Stimulated activated CD8-positive, alpha-beta memory T cell treated with anti-CD3 and anti-CD28 coated beads, Interleukin-15, amount 100 ng/mL, for 1 hour (primary cell): ENCODE measurements at places on chromosomes 2 and 18.

GRCh38 chr18:76878426-76878825, 56.1 kb downstream of the ZNF236 start:
- DNase-seq, result no peak

GRCh38 chr18:37499044-37499443, 66.6 kb downstream of the CELF4 start:
- no peak for DNase-seq

GRCh38 chr18:56139372-56139771, 499.0 kb downstream of the TXNL1 start:
- DNase-seq, result no peak

DNA sequence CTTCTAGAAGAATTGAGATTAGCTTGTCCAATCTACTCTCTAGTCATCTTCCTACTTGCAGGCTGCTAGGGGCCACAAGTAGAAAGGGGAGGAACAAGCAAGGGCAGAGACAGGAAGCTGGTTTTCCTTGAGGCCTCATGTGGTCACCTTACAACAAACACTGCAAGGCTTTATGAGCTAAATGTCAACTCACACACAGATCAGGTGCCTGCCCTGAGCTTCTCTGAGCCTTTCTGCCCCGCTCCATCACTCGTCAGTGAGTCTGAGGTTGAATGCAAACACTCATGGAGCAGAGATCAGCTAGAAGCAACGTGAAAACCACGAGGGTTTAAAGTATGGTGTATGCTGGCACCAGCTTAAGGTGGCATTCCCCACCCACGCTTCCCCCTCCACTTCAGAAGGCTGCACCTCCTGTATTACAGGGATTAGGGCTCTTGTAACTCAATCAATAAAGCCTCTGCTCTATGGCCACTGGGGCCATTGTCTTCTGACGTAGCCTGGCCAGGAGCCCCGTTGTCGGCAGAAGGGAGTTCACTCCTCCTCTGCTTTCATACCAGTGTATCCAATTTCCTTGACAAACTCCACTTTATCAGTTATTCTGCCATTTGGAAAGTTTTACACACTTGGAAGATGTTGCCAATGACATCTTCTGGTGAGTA, 5.4 kb upstream of the CRYGC start:
- DNase-seq, result no peak

GRCh38 chr18:74722237-74722636, 124.6 kb downstream of the ZNF407 start:
- DNase-seq, result no peak

GRCh38 chr18:60200558-60200957, 172.0 kb downstream of the MC4R start:
- DNase-seq, result no peak

DNA sequence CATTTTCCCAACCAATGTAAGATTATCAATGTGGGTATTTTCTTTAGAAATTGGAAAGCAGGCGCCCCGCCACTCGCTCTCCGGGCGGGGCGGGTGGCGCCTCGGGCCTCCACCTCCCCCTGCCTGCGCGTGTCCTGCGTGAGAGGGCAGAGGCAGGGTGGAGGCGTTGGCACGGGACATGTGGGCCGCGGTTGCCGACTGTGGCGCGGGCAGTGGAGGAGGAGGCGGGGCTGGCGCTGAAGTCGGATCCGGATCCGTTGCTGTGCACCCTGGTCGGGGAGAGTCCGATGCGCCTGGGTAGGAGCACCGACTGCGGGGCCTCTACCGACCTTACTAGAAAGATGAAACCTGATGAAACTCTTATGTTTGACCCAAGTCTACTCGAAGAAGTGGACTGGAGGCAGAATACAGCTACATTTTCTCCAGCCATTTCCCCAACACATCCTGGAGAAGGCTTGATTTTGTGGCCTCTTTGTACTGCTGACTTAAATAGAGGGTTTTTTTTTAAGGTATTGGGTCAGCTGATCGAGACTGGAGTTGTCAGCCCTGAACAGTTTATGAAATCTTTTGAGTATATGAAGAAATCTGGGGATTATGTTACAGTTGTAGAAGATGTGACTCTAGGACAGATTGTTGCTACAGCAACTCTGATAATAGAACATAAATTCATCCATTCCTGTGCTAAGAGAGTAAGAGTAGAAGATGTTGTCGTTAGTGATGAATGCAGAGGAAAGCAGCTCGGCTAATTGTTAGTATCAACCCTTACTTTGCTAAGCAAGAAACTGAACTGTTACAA, 37.9 kb downstream of the PMS1 start:
- DNase-seq, result no peak

- DNase-seq, result no peak
Observed at GRCh38 chr2:50513724-50514123, 518.2 kb downstream of the NRXN1 start.

DNA sequence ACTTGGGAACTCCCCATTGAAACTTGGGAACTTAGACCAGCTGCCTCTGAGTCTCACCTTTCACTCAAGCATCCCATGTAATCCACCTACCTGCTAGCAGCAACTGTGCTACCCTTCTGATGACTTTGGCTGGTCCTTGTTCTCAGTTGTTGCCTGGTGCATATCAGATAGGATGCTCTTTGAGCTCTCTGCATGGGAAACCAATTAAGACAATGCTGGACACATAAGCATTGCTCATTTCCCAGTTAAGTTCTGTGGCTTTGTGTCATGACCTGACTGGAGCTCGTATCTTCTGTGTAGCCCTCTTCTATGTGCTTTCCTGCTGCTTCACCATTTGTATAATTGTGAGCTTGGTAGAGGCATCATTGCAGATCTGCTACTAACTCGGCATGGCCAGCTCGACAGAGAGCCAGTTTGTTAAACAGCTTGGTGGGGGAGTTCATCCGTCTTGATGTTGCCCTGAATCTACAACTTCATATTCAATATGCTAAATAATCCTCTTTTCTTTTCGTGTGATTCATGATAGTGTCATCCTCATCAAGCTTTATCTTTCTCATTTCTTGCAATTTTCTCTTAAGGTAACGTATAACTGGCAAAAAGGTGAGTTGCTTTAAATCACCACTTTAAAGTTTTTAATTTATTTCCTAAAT, 447.5 kb upstream of the SLC14A2 start:
- DNase-seq, result no peak

DNA sequence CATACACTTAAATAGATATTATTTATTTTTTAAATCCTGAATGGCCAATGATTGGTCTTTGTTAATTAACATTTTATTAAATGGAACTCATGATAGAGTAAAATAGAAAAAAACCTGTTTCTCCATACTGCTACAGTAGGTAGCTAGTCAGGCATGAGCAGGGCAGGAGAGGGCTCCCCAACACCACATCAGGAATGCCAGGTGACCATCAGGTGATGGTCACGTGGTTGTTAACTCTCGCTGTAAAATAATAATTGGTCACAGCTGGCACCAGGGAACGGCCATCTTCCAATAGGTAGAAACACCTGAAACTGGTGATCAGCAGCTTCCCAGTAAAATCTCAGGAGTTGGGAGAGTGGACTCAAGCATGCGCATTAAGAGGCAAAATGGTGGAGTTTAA, 172.2 kb downstream of the MEIS1 start:
- no peak for DNase-seq

- no peak for DNase-seq
Observed at GRCh38 chr2:109430329-109430636, 183.5 kb downstream of the SEPTIN10 start.
